ENCODE measurements at places on chromosomes 5 and 9.

- DNase-seq = no peak
Observed at GRCh38 chr9:19732441-19732951, 56.3 kb downstream of the SLC24A2 start.

GRCh38 chr5:180142021-180142765 lies 66.8 kb downstream of the RASGEF1C start:
- DNase-seq = no peak

- no peak for DNase-seq
Observed at GRCh38 chr5:125411744-125412560, 665.5 kb upstream of the ZNF608 start.

DNA sequence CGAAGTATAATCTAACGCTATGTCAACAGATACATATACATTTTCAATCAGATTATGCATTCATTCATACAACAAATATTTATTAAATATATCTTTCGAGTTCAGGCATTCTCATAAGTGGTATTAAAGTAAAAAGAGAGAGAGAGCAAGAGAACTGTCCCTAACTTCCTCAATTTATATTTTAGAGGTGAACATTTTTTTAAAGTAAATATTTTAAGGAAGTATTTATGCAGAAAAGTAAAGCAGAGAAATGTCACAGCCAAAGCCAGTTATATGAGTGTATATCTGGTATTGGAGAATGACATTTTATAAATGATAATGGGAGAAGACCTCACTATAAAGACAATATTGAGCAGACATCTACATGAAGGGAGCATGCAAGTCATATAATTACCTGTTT lies 667.3 kb upstream of the CDH9 start:
- no peak for DNase-seq

DNA sequence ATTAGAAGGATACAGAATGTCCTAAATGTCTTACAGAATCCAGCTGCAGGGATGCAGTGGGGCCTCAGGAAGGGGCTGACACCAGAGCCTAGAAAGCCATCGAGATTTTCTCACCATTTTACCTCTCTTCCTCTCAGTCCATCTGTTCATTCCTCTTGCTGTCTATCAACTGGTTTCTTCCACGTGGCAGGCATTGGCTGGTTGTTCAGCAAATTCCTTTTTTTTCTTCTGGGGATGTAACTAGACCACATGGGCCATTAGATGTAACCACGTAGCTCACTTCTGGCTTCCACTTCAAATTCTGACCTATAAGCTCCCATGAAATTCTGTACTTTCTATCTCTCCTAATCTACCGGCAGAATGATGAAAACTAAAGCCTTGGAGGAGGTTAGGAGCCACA lies 93.6 kb upstream of the MTAP start:
- no peak for DNase-seq

DNA sequence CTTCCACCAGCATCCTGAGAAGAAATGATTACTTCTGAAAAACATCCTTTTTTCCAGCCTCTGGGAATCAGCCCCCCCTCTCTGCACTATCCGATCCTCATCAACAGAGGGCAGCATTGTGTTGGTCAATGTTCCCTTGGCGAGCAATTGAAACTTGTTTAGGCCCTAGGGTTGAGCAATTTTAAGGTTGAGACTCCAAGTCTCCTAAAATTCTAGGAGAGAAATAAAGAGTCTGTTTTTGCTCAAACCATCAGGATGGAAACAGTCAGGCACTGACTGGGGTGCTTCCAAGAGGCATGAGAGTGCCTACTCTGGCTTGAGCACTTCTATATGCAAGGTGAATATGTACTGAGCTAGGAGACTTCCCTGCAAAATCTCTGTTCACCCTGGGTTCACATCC lies 12.4 kb upstream of the CYFIP2 start:
- DNase-seq = no peak

GRCh38 chr5:82011761-82012160 lies 39.9 kb downstream of the ATG10 start:
- DNase-seq = no peak

DNA sequence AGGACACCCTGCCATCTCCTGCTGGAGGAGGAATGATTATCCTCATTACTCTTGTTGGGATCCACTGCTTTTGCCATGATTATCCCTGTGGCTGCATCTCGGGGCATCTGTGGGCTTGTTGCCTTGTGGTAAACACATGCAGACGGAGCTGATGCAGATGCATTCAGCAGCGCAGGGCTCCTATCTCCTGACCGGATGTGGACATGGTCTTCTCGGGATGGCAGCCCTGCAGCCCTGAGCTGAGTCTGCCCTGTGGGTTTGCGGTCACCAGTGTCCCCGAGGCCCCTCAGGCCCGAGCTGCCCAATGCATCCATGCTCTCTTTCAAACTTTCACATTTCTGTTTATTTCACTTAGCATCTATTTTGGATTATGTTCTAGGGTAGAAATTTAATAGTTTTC lies 250.4 kb upstream of the IRX1 start:
- DNase-seq = no peak

GRCh38 chr5:63233911-63234310 lies 655.3 kb downstream of the LRRC70 start:
- no peak for DNase-seq

DNA sequence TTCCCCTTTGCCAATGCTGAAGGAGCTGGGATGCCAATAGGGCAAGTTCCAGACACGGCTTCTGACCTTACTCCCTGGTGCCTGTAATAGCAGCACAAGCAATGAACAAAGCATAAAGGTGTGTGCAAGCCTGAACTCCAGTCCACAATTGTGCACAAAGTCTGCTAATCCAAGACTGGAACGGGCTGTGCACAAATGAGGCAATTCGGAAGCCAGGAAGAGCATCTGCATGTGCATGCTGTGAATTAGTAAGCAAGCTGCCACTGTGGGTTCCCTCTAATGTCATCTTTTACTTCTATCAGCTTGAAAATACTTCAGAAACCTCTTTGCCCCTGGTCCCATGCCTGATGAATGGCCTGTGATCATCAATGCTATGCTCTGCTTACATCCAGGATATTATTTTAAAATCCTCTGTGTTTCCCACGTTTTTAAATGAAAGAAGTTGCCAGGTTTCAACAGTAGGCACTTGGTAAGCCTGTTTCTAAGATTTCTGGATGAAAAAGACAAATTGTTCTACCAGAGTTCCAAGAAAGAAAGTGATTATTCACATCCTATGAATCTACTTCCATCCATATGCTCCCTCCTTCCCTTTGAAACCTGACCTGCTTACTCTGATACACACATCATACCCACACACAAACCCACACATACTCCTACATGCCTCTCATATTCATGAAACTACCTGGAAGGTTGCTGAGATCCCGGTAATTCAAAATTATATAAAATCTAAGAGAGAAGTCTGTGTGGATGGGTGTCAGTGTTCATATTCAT lies 165.7 kb downstream of the KCTD16 start:
- DNase-seq = no peak

DNA sequence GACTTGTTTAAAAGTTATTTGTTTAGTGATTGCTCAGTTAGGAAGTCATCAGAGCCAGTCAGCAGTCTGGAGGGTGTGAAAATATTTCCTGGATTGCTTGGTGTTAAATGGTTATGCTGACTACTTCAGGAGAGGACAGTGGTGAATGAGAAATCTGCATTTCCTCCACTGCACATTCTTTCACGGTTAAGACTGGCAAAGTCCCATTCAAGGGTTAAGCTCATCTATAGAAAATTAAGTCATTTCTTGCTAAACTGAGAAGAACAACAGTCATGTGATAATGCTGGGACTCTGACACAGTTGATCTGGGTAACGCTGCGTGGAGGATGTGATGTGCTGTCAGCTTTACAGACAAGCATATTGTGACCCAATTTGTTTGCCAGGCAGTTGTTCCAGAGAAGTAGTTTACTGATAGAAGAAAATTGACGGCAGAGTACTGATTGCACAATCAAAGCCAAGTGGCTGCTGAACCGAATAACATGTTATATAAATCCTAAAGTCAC lies 80.4 kb downstream of the GRAMD2B start:
- no peak for DNase-seq

DNA sequence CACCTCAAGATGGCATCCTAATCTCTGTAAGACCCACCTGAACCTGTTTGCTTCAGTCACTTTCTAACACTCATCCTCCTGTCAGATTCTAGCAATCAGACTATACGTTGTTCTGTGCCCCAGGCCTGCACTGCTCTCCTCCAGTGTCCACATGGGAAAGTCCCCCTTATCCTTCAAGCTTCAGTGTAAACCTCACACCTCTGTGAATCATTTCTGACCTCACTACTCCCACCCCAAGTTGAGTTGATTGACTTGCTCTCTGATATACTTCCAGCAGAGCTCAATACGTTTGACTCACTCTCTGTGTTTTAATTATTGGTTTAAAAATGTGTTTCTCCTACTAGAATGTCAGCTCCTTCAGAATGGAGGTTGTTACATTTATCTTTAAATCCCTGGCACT lies 240.2 kb downstream of the FBXL17 start:
- no peak for DNase-seq

GRCh38 chr5:137616046-137616445 lies 116.9 kb upstream of the SPOCK1 start:
- no peak for DNase-seq

GRCh38 chr5:154782326-154782725 lies 27.1 kb downstream of the LARP1 start:
- DNase-seq = no peak

DNA sequence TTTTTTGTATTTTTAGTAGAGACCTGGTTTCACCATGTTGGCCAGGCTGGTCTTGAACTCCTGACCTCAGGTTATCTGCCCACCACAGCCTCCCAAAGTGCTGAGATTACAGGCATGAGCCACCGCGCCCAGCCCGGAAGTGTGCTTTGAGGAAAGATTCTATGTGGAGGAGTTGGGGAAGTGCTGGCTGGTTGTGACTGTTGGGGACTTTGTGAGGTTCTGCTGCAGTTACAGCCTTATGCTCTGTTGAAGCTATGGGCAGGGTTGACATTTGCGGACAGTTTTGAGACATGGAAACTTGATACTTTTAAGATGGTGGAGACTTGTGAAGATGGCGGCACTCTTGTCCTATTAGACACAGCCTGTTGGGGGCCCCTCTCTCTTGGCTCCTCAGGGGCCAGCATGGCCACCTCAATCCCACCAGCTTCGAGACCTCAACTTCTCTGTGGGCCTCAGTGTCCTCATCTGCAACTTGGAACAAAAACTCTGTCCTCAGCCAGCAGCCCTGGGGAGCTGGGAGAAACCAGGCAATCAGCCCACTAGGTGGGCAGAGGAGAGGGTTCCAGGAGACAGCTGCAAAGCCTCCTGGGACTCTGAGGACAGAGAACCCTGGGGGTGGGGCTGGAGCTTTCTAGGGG lies 24.9 kb downstream of the C9orf50 start:
- no peak for DNase-seq

Data from caudate nucleus (tissue), 63 donors.